ENCODE measurements at places on chromosomes 11 and 22.

DNA sequence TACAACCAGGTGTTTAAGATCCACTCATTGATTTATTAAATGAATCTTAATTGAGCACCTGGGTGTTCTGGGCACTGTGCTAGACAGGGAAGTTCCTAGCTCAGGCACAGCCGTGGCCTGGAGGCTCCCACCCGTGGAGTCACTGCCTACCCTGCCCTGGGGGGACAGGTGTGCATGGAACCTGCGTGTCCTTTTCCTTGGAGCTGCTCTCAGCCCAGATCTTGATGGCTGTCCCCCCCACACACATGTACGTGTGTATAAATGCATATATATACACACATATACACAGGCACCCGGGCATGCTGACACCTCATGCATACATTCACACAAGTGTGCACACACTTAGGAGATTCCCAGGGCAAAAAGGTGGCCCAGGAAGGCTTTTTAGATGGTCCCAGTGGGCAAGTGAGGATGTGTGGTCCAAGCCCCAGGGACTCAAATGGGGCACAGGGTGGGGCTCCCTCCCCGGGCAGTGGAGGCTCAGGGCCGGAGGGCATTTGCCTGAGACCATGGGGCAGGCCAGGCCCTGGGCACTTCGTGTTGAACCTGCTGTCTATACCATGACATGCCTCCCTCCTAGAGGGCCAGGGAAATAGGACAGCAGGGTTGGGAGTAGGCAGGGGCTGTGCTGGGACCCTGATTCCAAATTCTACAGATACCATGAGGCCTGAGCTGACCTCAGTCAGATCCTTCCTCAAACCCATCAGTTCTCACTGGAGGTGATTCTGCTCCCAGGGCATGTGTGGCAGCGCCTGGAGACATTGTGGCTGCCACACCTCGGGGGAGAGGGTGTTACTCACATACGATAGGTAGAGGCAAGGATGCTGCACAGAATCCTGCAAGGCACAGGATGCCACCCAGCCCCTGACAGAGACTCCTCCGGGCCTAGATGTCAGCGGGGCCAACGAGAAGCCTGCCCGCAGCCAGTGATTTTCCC, 77.8 kb downstream of the BCR start:
- no peak for DNase-seq

GRCh38 chr11:2509481-2510001, 64.7 kb downstream of the KCNQ1 start:
- DNase-seq, result no peak

DNA sequence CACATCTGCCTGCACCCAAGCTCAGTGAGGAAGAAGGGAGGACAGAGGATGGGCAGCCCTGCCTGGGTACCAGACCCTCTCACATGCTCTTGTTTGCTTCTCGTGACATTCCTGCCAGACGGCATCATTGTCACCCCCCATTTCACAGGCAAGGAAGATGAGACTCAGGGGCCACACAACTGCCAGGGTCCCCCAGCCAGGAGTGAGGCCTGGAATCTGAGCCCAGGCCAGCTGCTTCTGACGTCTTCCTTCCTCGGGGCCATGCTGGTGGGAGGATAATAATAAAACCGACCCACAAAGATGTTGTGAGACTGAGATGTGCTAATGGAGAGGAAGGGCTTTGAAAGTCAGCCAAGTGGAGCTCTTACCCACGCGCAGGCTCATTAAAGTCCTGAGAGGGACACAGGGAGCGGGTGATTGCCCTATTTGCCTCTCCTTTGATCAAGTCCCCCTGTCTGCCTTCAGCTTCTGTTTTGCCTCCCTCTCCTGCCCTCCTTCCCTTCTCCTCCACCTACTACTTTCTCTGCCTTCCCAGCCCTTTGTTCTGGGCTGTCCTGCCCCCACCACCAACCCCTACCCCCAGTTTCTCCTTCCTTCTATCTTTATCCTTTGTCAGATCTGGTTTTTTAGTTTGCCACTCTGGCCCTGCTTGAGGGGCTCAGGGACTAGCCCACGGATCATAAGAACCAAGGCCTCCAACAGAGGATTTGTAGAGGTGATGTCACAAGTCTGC, 62.7 kb downstream of the MCM5 start:
- no peak for DNase-seq

DNA sequence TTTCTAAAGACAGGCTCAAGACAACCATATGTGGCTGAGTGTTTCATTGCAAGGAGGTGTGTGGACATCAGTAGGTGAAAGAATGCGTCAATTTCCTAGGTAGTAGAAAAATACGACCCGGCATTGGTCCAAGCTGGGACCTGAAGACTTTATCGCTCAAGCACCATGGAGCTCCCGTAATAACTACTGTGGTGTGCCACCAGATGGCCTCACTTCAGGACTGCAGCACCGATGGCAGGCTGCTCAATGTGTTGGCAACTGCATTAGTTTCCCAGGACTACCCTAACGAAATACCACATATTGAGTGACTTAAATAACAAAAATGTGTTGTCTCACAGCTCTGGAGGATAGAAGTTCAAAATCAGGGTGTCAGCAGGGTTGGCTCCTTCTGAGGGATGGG, 72.4 kb upstream of the FAT3 start:
- DNase-seq, result no peak

DNA sequence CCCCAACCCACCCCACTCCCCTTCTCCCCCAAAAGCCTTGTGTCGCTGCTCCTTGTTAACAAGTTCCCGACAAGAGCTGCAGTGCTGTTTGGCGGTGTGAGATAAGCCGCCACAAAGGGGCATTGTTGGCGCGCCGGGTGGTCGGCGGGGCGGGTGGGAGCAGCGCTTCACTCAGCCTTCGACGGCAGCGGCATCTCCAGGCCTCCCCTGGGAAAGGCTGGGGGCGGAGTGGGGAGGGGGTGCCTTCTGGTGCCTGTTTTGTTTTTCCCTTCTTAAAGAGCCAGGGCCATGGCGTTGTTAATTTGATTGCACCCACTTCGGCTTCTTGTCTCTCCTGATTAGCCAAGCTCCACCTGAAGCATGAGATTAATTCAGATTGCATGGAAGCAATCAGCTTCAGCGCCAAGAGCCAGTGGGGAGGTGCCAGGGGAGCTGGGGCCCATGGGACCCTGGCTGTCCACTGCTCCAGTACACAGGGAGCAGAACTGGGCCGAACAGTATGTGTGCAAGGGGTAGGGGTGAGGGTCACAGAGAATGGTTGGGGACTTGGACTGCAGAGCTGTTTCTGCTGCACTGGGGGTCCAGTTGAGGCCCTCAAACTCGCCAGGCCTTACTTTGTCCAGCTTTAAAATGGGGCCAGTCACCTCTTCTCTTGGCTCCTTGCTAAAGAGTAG, 165.1 kb downstream of the CEP164 start:
- DNase-seq, result no peak

DNA sequence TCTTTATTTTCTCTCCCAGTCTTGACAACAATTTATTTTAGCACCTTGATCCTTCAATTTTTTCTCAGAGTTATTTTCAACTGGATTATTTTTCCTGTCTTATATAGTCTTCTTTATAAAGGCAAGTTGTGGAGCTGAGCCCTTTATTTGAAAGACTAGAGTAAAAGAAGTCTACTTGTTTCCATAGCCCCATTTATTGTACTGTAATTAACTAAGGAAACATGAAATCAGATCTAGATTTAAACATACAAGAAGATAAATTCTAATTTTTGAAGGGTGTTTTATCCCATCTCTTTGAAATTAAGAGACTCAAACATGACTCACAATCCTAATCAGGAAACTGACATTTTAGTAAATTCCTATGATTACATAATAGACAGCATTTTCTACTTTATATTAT, 2421.8 kb downstream of the LRRC4C start:
- DNase-seq, result no peak

- DNase-seq, result no peak
Measured at GRCh38 chr11:61531044-61531443, 22.5 kb downstream of the LRRC10B start.

DNA sequence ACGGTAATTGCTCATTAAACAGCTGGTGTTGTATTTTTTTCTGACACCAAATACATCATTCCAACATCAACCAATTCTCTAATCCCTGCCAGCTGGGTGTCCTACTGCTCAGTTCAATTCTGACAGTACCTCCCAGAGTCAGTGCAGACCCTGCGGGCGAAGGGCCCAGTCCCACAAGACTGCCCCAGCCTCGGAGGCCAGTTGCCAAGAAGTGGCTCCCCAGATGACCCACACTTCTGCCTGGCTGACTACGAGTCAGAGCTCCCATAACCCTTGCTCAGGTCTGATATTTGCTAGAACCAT, 147.2 kb downstream of the CTTN start:
- no peak for DNase-seq

GRCh38 chr11:117535201-117535849, 207.7 kb downstream of the CEP164 start:
- DNase-seq, result no peak

DNA sequence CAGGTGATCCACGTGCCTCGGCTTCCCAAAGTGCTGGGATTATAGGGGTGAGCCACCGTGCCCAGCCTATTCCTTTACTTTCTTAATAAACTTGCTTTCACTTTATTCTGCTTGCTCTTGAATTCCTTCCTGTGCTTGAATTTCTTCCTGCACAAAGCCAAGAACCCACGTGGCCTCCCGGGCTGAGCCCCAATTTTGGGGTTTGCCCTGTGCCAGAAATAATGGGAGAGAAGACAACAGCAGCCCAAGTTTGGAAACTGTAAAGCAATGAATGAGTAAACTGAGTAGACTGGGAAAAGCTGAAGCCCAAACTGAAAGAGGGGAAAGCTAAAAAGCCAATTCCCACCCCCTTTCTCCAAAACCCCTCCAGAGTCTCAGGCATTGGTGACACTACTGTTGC, 136.4 kb downstream of the NECTIN1 start:
- no peak for DNase-seq

GRCh38 chr11:26410706-26411366, 78.9 kb downstream of the ANO3 start:
- DNase-seq, result no peak

- DNase-seq, result no peak
Measured at GRCh38 chr22:48920776-48921241, 906.9 kb downstream of the BRD1 start.

DNA sequence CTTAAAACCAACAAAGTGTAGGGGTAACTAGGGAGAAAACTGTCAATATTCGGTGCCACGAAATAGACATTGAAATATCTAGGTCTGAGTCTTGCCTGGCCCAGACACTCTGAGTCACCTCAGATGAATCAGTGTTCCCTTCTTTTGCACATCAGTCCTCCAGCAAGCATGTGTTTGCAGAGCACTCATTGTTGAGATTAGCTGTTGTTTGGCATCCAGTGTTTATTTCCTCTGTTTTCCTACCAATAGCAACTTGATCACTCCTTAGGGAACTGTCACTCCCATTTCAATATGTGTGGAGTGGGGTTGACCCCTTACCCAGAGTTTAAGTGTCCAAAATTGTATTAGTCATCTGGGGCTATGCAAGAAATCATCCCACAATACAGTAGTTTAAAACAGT, 4.7 kb upstream of the ASCC2 start:
- DNase-seq, result no peak

GRCh38 chr11:100066399-100066798, 620.7 kb upstream of the ARHGAP42 start:
- DNase-seq, result no peak

GRCh38 chr11:39011797-39012196, 2413.8 kb upstream of the RAG2 start:
- no peak for DNase-seq

DNA sequence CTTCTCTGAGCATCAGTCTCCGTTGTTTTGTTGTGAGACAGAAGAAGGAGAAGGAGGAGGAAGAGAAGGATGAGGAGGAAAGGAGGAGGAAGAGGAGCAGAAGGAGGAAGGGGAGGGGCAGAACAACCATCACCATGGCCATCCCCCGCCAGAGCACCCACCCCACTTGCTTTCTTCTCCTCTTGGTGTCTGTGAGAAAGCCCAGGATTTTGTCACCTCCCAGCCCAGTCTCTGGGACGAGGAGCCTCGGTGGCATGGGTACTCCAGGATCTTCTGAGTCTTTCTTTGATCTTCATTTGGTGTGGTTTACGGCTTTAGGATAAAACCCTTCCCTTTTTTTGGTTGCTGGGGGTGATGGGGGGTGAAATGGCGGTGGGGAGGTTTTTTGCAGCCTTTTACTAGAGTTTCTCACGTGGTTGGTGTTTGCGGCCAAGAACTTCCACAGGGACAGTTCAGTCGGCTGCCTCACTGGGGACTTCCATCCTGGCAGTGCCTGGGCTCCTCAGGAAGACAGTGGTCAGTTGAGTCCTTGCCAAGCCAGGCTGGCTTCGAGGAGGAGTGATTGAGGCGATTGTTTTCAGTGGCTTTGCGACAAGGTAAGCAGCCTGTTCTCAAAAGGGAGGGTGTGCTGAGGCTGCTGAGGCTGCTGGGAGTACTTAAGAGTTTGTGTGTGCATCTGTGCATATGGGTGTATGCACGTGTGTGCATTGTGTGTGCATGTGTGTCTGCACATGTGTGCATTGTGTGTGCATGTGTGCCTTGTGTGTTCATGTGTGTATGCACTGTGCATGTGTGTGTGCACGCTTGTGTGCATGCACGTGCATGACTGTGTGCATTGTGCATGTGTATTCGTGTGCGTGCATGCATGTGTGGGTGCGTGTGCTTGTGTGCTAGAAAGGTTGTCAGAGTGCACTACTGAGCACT, 567.5 kb downstream of the TBC1D22A start:
- no peak for DNase-seq

DNA sequence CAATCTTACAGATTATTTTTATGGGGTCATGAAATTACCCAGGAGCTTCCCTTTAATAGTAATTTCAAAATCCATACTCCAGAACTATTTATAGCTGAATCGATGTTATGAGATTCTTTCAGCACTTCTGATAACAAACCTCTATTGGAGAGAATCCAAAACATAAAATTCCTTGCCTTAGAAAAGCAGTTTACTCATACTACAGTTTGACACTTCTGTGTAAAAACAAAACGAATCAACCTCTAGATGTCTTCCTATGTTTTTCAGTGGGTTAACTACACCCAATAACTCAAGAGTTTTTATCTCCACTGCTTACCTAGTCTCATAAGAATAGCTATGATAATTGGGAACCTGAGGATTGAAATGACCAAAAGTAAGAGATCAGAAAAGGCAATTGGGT, 35.6 kb downstream of the KIF18A start:
- DNase-seq, result no peak

DNA sequence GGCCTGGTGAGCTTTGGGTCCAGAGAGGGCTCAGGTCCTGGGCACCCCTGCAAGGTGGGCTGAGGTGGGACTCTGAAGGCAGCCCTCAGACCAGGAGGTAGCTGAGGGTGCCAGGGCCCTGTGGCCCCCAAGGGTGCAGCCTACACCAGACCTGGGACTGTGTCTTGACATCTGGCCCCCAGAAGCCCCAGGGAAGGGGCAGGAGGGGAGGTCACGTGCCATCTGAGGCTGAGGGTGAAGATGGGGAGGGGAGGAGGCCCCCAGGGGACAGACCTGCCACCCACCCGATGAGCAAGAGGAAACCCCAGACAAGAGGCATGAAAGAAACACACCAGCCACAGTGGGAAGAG, 520.2 kb downstream of the BRD1 start:
- no peak for DNase-seq

- no peak for DNase-seq
Measured at GRCh38 chr11:62233730-62234129, 8.3 kb upstream of the SCGB1D2 start.
